ENCODE measurements at places on chromosomes 6 and 20.

GRCh38 chr20:6347916-6348315 is 225.1 kb upstream of the FERMT1 start:
- no peak for DNase-seq

DNA sequence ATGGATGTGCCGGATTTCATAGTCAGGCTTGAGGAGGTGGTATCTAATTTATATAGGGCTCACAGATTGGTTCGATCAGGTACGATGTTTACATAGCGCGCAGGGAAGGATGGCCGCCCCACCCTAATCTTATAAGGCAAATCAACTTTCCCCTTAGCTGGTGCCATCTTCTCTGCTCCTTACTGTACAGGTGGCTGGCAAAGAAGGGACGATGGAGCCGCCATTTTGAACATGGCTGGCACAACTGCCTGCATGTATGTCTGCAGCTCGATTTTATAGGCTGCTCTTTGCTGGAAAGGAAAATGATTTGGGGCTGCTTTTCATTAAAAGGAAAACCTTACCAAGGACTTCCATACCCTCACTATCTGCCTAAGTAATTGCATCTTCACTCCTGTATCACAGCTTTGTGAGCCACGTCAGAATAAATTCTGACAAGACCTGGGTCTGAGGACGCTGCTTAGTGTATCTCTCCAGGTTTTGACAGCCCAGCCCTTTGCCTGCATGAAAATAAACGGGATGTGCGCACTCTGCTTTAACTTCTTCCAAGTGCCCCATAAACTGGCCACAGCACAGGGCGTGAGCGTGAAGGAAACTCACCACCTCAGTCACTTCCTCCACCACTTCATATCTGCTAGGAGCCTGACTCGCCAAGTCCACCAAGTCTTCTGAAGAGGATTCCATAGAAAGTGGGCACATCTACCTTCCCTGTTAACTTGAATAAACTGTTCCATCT is 109.4 kb upstream of the ARMC2 start:
- DNase-seq, result no peak

DNA sequence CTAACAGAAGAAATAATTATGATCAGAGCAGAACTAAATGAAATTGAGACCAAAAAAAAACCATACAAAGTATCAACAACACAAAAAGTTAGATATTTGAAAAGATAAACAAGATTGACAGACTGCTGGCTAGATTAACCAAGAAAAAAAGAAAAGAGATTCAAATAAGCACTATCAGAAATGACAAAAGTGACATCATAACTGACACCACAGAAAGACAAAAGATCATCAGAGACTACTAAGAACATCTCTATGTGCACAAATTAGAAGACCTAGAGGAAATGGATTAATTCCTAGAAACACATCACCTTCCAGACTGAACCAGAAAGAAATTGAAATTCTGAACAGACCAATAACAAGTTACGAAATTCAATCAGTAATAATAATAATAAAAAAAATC is 17.9 kb downstream of the DTNBP1 start:
- DNase-seq, result no peak

DNA sequence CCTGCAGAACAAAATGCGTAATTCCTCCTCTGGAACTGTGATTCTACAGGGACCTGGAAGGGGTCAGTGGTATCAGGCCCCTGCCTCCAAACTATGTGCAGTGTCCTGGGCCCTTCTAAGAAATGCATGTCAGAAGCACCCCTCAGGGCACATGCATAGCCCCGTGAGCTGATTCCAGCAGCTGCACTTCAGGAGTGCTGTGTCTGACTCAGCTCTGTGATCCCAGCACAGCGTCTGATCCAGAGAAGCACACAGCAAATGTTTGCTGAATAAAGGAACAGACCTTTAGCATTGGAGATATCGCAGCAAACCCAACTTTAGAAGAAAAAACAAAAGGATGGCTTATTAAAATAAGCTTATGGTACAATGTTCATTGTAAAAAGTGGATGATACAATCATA is 15.8 kb upstream of the MAFB start:
- no peak for DNase-seq

- no peak for DNase-seq
Measured at GRCh38 chr20:10658051-10658823, 15.6 kb downstream of the JAG1 start.

- DNase-seq, result peak; percentile 69
Measured at GRCh38 chr20:51481341-51481914, 61.1 kb downstream of the NFATC2 start.

- DNase-seq, result no peak
Measured at GRCh38 chr6:159313018-159313417, 143.8 kb downstream of the FNDC1 start.

DNA sequence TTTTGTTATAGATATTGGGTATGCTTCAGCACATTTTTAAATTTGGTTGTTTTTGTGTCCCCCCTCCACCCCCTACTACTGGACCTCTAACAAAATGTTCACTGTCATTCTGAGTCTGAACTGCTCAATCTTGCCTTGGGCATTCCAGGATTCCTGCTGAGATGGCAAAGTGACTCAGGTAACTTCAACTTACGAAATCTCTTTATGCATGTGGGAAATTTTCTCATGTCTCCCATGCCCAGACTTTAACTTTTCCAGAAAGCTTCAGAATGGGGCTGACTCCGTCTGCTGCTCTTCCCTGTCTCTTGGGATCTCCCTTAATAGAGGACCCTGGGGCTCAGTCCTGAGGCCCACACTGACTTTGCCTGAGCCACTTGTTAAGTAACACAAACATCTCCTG is 14.0 kb downstream of the CYP39A1 start:
- DNase-seq, result no peak

- DNase-seq, result no peak
Measured at GRCh38 chr6:7938562-7939183, 28.1 kb upstream of the TXNDC5 start.

GRCh38 chr6:110529355-110529754 is 52.9 kb upstream of the SLC22A16 start:
- DNase-seq, result no peak

DNA sequence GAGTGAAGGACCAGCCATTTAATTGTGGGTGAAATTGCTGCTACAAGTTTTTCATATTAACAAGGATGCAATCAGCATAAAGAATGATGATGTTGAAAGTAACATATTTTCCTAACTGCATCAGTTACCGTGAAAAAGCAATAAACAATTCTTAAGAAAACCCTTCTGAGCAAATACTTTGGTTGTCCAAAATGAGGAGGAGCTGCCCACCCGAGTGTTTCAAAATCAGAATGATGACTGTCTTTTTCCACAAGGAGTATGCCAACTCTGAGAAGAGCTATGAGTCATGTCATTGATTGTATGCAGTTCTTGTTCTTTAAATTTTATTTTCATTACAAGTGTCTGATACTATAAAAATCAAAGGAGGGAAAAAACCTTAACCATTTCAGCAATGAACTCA is 470.5 kb downstream of the COL12A1 start:
- DNase-seq, result no peak

DNA sequence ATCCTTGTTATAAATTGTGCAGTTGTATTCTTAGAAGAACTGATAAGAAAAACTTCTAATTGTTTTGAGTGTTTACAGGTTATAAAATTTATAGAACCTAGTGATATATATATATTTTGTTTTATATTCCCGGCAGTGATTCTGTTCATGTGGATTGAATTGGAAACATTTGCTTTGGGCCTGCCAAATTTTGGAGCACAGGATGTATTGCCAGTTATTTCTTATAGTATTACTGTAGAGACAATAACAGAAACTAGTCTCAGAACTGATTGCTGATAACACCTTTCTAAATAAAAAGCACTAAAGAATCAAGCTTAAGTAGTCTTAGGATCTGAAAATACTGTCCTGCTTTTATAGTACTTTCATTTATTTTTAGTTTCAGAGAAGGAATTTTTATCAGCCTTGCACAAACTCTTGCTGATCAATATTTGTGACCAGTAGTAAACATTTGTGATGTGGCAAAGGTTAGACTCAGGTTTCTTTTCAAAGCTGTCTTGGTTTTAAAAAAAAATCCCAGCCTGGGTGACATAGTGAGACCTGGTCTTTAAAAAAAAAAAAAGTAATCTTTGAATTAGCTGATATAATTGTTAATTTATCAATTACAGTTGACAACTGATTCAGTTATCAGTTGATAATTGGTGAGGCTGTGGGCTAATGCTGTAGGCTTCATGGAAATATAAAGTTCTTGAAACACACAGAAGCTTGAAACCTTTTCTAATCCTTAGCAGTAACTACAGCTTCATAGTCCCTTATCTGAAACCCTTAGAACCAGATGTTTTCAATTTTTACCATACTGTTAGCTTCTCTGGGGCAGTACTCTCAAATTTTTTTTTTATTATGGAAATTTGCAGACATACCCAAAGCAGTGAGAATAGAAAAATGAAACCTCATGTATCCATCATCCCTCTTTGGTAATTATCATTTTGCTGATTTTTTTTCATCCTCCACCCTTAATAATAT is 42.4 kb downstream of the RNGTT start:
- no peak for DNase-seq

DNA sequence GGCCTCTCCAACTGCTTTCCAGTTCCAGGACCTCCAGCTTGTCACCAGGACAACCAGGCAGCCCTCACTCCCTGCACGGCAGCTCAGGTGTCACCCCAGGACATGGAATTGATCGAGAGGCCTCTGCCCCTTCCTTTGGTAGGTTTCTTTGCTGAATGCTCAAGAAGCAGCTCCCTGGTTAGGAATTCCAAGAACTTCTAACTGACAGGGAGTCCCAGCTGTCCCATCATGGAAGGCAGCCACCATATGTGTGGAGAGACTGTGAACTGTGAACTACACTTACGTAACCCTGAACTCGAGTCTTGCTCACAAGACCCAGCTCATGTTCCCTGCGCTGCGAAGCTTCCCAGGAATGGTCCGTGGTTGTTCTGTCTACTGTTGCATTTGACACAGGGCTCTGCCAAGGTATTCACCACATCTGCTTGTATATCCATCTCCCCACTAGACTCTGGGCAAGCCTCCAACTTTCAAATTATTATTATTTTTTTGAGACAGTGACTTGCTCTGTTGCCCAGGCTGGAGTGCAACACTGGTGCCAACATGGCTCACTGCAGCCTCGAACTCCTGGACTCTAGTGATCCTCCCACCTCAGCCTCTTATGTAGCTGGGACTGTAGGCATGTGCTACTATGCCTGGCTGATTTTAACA is 35.7 kb downstream of the MGME1 start:
- DNase-seq, result no peak

DNA sequence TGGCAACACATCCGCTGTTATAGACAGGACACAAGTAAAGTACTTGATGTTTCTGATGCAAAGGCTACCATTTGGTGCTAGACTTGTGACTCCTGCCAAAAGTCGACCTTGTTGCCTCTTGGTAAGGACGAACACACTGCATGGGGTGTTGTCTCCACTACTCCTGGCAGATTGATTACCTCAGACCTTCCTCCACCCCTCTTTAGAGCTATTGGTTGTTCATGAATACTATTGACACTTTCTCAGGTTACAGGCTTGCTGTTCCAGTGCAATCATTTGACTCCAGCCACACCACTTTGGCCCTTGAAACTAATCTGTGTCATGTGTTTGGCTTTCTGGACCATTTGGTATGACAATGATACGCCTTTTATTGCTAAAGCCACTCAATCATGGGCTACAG is 62.3 kb downstream of the TRMT11 start:
- DNase-seq, result no peak

DNA sequence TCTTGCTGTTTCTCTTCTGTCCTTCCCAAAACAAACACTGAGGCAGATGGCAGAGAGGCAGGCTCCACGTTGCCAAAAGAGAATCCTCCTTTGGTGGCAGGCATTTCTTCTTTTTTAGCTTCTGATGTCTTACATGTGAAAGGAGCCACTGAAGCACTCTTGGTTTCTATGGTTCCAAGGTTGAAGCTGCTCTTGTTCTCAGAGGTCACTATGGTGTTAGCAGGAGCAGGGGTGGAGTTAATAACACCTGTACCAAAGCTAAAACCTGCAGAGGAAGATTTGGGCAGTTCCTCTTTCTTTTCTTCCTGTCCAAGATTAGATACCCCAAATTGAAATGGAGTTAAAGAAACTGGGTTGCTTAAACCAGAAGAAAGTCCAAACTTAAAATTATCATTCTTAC is 28.8 kb downstream of the FAM8A1 start:
- DNase-seq, result no peak

DNA sequence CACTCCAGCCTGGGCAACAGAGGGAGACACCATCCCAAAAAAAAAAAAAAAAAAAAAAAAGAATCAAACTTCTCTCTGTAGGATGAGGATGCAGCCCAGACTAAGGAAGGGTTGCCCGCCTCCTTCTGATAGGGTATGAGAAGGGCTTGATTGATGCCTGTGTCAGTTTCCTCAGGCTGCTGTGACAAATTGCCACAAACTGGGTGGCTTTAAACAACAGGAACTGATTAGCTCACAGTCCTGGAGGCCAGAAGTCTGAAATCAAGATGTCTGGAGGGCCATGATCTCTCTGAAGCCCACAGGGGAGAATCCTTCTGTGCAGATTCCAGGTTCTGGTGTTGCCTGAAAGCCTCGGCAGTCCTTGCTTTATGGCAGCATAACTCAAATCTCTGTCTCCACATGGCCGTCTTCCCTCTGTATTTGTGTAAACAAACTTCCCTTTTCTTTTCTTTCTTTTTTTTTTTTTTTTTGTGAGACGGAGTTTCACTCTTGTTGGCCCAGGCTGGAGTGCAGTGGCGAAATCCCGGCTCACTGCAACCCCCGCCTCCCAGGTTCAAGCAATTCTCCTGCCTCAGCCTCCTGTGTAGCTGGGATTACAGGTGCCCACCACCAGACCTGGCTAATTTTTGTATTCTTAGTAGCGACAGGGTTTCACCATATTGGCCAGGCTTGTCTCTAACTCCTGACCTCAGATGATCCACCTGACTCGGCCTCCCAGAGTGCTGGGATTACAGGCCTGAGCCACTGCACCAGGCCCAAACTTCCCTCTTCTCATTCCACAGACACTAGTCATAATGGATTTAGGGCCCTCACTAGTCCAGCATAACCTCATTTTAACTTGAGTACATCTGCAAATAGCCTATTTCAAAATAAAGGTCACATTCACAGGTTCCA is 11.2 kb upstream of the CDK19 start:
- no peak for DNase-seq

DNA sequence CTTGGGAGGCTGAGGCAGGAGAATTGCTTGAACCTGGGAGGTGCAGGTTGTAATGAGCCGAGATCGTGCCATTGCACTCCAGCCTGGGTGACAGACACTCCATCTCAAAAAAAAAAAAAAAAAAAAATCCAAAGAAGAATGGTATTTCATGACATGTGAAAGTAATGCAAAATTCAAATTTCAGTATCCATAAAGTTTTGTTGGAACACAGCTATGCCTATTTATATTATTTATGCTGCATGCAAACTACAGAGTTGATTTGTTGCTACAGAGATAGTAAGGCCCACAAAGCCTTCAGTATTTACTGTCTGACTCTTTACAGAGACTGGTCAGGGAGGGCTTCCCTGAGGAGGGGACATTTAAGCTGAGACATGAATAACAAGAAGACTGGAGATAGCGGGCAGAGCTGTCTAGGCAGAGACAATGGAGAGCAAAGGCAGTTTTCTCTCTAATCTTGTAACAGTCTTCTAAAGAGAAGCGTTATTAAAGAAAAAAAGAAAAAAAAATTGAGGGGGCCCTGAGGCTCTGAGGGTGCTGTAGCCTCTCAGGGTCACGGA is 2.7 kb upstream of the SLC9A8 start:
- DNase-seq, result no peak

GRCh38 chr6:124683507-124683906 is 278.7 kb upstream of the RNF217 start:
- no peak for DNase-seq

GRCh38 chr6:148203970-148204369 is 138.7 kb upstream of the SASH1 start:
- DNase-seq, result peak; percentile 26

Data from stimulated activated CD4-positive, alpha-beta T cell treated with anti-CD3 and anti-CD28 coated beads, TNF-alpha, amount 100 ng/mL, for 24 hours (primary cell).